ENCODE measurements at places on chromosomes 1 and 21. TPM values are rescaled to one million over a fixed set of nuclear protein-coding genes. Genes with fewer than 3 reads are reported as not detected.

- no peaks in the 10 kb centered on the region for H3K36me3 ChIP-seq
- H3K4me1 ChIP-seq = no peaks in the 10 kb centered on the region
- no peak for DNase-seq
- no peaks in the 10 kb centered on the region for H3K27me3 ChIP-seq
- H3K27ac ChIP-seq = no peak overlapping the region
These were observed 106.6 kb upstream of the ACTRT2 start for GRCh38 chr1:2914702-2915101.

DNA sequence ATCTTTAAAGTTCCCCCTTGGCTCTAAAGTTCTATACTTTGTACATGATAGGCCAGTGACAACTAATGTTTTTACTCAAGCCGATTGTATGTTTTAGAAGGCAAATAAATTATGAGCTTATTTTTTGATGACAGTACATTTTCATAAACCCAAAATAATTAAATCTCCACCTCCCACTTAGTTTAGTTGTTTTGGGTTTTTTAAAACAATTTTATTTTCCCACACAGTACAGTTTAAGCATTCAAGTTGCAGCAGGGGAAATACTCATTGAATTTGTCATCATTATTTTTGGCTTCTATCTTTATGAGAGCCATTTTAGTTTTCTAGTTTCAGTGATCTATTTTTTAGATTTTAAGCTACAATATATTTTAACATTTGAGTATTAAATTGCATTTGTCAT is 93.6 kb downstream of the OLFML2B start:
- no peaks in the 10 kb centered on the region for H3K27me3 ChIP-seq
- no peak overlapping the region for H3K27ac ChIP-seq
- DNase-seq = no peak
- H3K36me3 ChIP-seq = peaks cover 3% of the 10 kb centered on the region

The PCSK9 gene
- total RNA-seq = not detected

The OR2T29 gene
- 1.9 TPM for total RNA-seq

Measured in B cell (primary cell).